ENCODE measurements at places on chromosomes 13 and 19.
A peak's percentile ranks its signal among the peaks of the same experiment; 100 is the strongest.

DNA sequence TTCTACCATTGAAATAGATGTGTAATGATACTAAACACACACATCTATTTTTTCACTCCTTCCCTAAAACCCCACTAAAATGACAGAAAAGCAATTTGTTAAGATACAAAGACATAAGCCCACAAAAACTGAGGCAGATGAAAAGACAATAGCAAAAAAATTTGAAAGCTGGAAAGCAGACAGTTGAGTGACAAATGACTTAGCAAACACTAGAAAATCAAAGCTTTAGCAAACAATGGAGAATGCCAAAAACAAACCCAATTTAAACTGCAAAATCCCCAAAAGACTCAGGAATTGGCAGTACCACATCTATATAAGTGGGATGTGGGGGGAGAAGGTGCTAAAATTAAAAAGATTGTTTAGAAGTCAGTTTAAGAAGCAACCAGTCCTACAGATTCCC, 9.5 kb downstream of the TSC22D1 start:
- DNase-seq: no peak

DNA sequence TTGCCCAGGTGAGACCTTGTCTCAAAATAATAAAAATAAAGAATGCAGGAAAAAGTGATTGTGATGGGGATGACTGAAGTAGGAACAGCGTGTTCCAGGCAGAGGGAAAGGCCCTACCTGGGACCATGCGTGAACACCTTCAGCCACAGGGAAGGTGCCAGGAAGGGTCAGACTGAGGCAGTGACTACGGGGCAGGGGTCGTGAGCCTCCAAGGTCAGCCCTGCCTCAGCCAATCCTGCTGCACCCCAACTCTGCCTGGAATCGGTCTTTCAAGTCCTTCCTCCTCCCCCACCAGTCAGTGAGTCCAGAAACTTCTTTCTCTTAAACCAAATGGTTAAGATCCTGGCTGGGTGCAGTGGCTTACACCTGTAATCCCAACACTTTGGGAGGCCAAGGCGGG, 16.1 kb upstream of the TLE2 start:
- no peak for DNase-seq

- no peak for DNase-seq
These were observed 8.7 kb upstream of the KLF2 start for GRCh38 chr19:16315825-16316505.

DNA sequence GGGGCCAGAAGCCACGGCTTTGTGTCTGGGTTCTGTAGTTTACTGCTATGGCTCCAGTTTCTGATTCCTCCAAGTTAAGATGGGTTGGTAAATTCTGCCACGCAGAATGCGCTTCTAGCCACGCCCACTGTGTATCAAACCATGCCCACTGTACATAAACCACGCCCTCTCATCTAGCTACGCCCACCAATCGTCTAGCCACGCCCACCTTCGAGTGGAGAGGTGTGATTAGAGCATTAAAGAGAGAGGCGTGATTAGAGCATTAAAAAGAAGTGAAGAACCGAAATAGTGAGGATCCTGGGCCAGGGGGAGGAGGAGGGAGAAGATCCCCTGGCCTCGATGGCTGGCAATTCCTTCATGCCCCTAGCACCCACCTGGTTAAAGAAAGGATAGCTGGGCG, 43.7 kb upstream of the ADGRE5 start:
- DNase-seq: peak; percentile 29

DNA sequence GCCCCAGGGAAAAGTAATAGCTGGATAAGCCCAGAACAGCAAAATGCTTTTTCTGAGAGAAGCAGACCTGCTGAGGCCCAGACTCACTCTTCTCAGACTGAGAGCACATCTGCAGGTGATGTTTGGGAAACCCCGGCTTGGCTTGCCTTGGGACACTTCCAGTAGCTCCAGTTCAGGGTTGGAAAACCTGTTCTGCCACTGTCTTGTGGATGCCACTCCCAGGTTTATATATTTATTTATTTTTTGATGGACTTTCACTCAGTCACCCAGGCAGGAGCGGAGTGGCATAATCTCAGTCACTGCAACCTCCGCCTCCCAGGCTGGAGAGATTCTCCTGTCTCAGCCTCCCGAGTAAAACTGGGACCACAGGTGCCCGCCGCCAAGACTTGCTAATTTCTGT, 8.0 kb upstream of the SMARCA4 start:
- no peak for DNase-seq

DNA sequence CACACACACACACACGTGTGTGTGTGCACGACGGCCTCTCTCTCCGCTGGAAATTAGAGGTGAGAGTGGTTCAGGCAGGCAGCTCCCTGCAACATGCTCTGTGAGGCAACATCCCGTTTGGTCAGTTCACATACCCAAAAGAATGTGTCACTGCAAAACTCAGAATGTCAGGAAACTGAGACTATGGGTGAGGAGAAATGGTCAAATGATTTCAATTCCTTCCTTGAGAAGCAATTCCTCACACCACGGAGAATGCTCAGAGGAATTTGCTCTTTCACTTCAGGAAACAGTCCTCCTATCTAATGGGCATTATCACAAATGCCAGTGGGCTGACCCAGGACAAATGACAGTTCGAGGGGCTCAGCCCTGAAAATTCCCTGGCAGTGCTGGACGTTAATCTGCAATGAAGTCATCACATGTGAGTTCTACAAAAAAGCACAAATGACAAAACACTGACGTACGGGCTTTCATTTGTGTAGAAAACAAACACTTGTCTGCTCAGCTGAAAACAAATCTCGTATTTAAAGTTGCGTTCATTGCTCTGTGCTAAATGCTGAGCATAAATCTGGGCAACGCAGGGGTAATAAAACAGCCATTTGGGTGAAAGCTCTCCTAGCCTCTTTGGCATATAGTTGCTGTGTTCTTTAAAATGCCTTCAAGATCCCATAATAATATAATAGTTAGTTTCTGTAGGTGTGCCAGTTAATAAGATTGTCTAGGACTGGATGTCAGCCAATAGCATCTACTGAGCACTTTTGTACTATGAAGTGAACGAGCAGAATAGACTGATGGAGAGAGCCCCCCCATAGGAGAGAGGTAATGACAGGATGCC, 18.6 kb upstream of the LATS2 start:
- no peak for DNase-seq

DNA sequence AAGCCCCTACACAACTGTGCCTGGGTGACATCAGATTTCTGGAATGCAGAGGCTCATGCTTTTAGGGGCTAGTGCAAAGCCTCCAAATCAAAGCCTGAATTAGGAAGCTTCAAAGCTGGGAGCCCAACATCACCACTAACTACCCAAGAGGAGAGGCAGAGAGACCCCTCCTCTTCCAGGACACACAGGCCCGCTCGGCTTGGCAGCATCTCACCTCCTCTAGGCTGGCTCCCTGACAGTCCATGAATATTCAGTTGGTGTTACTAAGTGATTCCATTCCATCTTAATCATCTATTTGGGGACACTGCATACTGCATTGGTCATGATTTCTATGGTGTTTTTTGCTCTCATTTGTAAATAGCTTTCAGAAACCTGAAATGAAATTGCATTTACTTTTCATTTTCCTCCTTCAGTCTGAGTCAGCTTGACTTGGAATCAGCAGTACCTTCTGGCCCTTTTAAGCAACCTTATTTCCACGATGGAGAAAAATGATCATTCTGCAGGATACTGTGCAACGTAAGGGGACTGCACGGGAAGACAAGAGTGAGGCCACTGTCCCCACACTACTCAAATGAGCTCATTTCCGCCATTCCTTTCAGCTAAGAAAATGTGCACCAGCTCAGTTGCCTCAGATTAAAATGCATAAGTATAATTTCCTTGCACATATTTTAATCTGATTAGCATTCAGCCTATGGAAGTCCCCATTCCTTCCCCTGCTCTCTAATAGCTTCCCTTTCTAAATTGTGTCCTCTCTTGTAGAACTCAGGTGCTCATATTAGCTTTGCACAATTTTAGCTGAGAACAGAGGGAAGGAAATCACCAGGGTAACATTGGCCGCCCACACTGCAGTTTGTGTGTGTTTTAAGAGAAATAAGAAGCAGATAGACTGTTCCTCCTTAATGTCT, 219.9 kb downstream of the RFC3 start:
- no peak for DNase-seq

DNA sequence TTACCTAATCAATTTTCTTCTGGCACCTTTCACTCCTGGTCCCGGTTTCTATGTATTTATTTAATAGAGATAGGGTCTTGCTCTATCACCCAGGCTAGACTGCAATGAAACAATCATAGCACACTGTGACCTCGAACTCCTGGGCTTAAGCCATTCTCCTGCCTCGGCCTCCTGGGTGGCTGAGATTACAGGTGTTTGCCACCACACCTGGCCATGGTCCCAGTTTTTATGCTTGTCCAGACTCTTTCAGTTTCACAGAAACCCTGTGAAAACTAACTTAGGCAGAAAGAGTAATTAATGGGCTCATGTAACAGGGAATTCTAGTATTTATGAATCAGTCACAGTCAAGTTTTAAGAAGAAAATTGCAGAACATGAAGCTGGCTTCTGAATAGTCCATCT, 9.0 kb upstream of the STK24 start:
- DNase-seq: no peak

GRCh38 chr19:55133639-55134444, 15.2 kb downstream of the TNNT1 start:
- DNase-seq: no peak

DNA sequence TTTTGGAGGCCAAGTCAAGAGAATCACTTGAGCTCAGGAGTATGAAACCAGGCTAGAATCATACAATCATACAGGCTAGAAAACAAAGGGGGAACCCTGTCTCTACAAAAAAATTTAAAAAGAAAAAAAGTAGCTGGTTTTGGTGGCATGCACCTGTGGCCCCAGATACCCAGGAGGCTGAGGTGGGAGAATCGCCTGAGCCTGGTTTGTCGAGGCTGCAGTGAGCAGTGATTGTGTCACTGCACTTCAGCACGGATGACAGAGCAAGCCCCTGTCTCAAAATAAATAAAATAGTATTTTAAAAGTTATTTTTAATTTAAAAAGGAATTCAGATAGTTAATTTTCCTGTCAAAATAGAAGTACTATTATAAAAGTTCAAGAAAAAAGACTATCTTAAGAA, 369.1 kb upstream of the SLITRK5 start:
- DNase-seq: no peak
